ENCODE measurements at places on chromosomes 6 and 20.

- DNase-seq, result no peak
These were observed 47.0 kb upstream of the MANEA start for GRCh38 chr6:95530176-95530819.

DNA sequence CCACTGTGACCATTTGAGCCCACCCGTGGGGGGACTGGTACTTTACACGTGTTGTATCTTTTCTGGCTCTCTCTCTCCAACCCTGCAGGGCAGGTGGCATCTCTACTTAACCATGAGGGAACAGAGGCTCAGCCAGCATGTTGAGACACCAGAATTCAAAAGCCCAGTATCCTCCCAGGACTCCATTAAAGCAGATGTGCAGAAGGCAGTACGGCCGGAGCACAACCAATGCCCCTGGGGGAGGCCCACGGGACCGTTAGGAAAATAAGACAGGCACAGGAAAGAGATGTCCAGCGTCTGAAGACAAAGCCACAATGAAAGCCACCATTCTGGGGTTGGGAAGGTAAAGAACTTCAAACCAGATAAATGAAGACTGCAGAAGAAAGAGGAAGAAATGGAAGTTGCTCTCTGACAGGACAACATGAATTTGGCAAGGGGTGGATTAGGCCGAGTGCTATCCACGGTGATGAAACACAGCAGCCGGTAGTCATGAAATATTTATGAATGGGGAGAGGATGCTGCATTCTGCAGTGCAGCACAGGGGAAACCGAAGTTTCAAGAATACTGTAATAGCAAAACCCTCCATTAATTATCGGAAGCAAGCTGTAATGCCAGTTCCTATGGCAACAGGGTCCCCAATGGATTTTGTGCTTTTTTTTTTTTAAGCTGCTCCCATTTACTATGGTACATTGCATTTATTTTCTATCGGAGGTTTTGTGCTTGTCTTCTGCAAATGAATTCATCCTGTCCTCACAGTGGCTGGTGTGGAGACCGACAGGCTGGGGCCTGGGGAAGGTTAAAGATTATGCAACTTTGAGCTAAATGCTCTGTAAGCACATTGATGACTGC, 179.4 kb downstream of the NRN1 start:
- no peak for DNase-seq

GRCh38 chr6:156455847-156456246, 321.3 kb upstream of the ARID1B start:
- DNase-seq, result no peak

DNA sequence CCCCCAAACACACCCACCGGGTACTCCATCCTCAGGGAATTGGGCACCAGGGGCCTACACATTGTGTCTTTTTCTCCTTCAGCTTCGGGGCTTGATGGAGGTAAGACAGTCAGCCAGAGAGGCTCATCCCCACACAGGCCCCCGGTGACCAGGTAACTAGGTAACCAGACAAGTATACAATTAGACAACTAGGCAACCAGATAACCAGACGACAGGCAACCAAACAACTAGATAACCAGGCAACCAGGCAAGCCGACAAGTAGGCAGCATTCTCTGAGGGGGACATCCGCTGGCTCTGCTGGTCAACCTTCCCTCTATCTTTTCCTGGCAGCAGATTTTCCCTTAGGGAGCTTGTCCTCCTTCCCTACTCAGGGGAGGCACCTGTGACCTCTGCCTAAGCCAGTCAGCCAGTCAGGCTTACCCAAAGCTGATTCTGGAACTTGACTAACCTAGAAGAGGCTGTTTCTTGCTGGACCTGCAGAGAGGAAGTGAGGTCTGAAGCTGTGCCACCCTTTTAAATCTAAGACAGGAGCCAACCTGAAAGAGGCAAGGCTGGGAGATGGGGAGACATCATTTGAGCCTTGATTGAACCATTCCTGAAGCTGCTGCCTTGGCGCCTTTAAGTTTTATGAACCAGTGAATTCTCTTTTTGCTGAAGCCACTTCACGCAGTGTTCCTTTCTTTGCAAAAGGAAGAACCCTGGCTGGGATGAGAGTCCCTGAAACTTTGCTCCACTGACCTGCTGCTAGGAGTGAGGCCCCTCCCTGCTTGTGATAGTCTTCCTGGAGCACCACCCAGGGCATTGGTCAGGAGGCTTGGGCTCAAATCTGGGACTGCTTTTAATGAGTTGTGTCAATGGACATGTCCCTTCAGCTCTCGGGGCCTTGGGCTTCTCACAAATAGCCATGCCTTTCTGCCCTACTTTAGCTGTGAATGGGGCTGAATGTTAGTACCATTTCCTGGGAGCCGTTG, 96.4 kb upstream of the RNF24 start:
- no peak for DNase-seq

GRCh38 chr6:127069659-127070279, 48.7 kb upstream of the RSPO3 start:
- peak; percentile 5 for DNase-seq
